ENCODE measurements at places on chromosomes 1 and 21.

DNA sequence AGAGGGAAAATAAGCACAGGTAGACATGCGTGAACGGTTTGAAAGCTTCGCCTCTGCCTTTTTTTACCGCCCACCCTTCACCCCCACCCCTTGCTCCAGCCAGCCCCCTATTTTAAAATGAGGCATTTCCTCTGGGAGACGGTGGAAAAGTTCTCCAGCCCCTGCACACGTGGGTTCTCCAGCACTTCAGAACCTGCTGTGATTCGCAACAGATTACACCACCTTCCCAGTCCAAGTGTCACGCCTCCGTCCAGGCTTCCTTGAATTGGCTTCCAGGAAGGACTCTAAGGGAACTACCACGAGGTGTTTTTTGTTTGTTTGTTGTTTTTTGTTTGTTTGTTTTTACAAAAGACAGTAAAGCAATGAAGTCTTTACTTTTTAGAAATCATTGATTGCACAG is 2.6 kb downstream of the LRRC7 start:
- no peak for DNase-seq

DNA sequence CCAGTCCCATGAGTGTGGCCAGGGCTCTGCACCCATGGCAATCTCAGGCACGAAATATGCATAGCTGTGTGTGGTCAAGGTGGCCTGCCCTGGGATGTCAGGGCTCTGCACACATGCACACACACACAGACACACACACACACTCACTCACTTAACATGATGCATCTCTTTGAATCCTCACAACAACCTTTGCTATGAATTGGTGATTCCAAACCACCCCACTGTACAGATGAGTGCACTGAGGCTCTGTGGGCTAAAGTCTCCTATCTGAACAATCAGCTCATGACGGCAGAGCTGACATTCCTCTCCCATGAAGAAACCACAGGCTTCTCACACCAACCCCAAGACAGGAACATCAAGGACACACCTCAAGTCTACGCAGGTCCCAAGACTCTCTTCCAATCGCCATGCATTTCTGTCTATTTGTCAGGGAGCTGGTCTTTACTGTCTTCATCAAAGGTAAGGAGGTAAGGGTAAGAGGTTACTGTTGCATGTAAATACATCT is 131.6 kb downstream of the ETS2 start:
- DNase-seq: no peak

DNA sequence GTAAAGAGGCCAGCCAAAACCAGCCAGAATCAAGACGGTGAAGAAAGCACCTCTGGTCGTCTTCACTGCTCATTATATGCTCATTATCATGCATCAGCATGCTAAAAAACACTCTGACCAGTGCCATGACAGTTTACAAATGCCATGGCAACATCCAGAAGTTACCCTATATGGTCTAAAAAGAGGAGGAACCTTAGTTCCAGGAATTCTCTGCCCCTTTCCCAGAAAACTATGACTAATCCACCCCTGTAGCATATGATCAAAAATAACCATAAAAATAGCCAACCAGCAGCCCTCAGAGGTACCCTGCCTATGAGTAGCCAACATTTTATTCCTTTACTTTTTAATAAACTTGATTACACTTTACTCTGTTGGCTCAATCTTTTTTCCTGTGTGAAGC is 34.2 kb upstream of the PBX1 start:
- DNase-seq: no peak

- no peak for DNase-seq
Measured at GRCh38 chr1:201999625-202000238, 10.7 kb upstream of the ELF3 start.

GRCh38 chr1:119220991-119221390 is 80.5 kb upstream of the WARS2 start:
- DNase-seq: no peak

DNA sequence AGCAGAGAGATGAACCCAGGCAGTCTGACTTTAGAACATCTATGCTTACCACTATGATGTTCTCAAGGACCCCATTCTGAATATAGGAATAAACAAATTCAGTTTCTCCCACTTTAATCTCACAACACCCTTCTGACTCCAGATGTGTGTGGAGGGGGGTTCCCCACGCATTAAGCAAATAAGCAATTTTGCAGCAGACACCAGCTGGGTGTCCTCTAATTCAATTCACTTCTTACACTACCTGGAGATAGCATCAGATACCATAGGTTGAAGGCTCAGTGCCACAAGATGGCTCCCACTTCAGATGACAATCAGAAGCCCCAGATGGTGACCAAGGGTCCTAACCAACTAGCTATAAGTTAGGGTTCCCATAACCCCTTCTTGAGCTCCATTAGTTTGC is 30.3 kb upstream of the CEP350 start:
- no peak for DNase-seq

GRCh38 chr1:205477759-205478247 is 22.0 kb upstream of the BLACAT1 start:
- no peak for DNase-seq

DNA sequence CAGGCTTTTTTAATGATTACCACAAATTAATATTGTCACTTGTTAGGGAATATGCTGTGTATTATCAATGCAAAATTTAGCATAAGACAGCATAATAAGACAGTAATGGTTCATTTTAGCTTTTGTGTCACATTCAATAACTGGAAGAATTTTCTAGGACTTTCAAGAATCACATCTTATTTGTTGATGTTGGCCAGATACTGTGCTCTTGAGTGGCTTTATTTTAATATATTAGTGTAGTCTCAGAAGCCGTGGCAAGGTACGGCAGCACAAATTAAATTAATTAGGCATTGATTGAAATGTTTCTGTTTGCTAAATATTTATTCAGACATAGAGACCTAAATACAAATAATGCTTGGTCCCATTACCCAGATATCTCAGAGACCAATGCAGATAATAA is 10.4 kb downstream of the IFI44L start:
- DNase-seq: no peak

DNA sequence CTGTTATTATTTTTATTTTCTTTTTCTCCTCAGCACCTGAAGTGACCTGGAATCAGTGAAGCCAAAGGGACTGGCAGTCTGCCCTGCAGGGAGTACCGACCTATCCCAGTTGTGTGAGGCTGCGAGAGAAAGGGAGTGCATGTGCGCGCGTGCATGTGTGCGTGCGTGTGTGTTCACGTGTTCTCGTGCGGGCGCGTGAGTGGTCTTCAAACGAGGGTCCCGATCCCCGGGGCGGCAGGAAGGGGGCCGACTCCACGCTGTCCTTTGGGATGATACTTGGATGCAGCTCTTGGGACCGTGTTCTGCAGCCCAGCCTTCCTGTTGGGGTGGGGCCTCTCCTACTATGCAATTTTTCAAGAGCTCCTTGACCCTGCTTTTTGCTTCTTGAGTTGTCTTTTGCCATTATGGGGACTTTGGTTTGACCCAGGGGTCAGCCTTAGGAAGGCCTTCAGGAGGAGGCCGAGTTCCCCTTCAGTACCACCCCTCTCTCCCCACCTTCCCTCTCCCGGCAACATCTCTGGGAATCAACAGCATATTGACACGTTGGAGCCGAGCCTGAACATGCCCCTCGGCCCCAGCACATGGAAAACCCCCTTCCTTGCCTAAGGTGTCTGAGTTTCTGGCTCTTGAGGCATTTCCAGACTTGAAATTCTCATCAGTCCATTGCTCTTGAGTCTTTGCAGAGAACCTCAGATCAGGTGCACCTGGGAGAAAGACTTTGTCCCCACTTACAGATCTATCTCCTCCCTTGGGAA is 123.3 kb downstream of the PRDM2 start:
- no peak for DNase-seq

DNA sequence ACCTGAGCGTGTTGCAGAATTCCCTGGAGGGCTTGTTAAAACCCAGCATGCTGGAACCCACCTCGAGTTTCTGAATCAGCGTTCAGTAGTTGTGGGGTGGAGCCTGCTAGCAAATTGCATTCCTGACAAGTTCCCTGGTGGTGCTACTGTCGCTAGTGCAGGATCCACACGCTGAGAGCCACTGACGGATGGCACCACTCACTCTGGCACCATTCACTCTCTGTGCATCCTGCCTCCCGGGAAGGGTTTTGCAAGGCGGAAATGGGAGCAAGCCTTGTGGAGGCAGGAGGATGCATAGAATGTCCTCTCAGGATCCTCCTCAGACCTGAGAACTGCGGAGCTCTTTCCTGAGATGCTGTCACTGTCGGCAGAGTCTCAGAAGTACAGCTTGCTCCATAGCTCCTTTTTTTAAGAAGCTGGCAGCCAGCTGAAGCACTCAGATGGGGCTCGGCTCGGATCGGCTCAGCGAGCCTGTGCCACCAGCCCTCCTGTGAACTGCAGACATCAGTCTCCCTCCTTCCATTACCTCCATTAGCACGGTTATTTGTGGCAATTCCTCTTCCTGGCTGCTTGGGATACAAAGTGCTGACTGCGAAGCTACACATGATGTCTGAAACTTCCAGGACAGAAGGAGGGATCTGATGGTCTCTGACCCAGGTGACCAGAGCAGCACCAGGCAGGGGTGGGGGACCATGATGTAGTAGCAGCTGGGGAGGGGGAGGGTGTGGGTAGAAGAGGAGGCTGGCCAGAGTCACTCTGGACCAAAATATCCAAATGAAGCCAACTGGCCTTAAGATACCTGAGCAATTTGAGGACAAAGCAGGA is 89.6 kb downstream of the C1orf94 start:
- DNase-seq: no peak

- no peak for DNase-seq
Measured at GRCh38 chr1:163737261-163737660, 415.5 kb downstream of the NUF2 start.

- no peak for DNase-seq
Measured at GRCh38 chr1:20873311-20873710, 86.2 kb upstream of the HP1BP3 start.

DNA sequence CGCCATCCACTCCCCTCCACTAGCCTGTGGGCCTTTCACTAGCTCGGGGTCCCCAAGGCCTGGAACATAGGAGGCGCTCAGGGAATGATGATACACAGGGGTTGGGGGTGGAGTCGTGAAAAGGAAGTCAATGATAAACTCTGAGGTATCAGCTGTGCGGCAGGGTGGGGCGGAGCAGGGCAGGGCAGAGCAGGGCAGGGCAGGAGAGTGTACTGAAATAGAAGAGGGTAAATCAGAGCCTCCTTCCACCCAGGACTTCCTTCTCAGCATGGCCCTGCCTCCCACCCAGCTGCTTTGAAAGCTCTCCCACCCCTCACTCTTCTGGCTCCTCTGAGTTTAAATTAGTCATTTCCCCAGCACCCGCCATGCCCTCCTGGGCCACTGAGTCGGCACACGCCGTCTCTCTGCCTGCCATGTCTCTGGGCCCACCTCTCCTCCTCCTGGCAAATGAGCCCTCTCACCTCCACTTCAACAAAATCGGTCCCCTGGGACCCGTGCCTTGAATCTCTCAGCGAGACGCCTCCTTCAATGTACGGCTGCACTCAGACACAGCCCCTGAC is 16.9 kb downstream of the CAPZB start:
- no peak for DNase-seq

DNA sequence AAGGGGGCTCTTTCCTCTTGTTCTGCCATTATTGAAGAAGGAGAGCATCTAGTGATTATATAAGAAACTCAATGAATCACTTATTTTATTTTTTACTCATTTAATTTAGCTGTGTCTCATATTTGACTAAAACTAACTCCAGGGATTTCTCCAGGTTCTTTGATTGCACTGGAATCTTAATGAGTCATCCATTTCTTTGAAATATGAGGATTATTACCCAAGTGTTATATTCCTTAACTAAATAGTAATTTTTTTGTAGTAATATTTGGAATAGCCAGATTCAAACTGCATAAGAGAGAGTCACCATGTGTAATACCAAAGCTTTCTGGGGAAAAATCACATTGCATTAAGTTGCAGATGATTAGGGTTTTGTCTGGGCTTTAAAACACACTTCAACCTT is 59.5 kb downstream of the NTMT2 start:
- no peak for DNase-seq

GRCh38 chr1:188429386-188429785 is 1600.6 kb downstream of the PLA2G4A start:
- no peak for DNase-seq

GRCh38 chr1:228664399-228664914 is 70.8 kb upstream of the RHOU start:
- peak; percentile 48 for DNase-seq

GRCh38 chr1:119962296-119962968 is 66.1 kb upstream of the ADAM30 start:
- no peak for DNase-seq

DNA sequence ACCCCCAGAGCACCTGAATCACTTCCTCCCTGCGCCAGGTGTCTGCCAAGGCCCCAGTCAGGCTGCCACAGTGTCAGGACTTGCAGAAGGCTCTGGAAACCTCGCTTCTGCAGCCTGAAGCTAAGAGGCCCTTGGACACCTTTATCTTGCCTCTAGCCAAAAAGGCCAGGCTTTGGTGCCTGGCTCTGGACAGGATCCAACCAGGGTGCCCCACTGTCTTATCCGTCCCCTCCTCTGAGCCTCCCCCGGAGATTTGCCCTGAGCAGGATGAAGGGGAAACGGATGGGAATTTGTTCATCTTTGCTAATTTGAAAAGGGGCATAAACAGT is 12.8 kb upstream of the CLSTN1 start:
- no peak for DNase-seq

- DNase-seq: no peak
Measured at GRCh38 chr1:172323686-172324085, 96.8 kb upstream of the C1orf105 start.

- DNase-seq: no peak
Measured at GRCh38 chr1:46174448-46175231, at the start of gene TSPAN1. Gene TSPAN1, plus strand, starts transcription at chr1:46175087. Its CDS starts 6,021 bp downstream, at chr1:46181108.

DNA sequence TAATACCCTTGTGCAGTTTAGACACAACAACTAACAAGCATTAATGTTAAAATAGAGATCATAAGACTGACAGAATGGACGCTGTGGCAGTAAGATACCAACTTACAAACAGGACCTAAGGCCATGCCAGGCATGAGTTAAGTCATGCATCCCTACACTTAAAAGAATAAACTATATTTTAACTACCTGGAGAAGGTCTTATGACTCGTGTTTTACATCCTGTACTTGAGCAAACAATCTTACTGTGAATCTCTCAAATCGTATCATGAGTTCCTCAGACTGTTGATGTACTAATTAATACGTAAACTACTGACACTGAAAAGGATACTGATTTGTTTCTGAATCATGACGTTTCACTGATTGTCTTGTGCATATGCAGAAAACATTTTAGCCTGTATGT is 2.0 kb upstream of the RSPH1 start:
- DNase-seq: no peak

DNA sequence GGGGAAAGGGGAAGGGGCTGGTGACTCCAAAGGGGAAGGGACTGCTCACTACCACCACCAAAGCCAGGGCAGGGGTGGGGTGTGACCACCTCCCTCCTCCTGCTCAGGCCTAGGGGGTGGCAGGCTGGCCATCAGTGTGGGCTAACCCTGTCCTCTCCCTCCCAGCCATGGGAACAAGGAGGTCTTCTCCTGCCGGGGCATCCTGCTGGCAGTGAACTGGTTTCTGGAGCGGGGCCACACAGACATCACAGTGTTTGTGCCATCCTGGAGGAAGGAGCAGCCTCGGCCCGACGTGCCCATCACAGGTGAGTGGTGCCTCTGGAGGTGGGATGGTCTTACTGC is 5.7 kb downstream of the ZC3H12A start:
- DNase-seq: no peak

GRCh38 chr1:89994231-89994804 is 592 bp upstream of the ZNF326 start:
- DNase-seq: no peak
